ENCODE measurements at places on chromosomes 5 and 9.
A peak's percentile ranks its signal among the peaks of the same experiment; 100 is the strongest.

- DNase-seq, result peak; percentile 79
Observed at GRCh38 chr9:111959468-111960359, 63.1 kb downstream of the UGCG start.

DNA sequence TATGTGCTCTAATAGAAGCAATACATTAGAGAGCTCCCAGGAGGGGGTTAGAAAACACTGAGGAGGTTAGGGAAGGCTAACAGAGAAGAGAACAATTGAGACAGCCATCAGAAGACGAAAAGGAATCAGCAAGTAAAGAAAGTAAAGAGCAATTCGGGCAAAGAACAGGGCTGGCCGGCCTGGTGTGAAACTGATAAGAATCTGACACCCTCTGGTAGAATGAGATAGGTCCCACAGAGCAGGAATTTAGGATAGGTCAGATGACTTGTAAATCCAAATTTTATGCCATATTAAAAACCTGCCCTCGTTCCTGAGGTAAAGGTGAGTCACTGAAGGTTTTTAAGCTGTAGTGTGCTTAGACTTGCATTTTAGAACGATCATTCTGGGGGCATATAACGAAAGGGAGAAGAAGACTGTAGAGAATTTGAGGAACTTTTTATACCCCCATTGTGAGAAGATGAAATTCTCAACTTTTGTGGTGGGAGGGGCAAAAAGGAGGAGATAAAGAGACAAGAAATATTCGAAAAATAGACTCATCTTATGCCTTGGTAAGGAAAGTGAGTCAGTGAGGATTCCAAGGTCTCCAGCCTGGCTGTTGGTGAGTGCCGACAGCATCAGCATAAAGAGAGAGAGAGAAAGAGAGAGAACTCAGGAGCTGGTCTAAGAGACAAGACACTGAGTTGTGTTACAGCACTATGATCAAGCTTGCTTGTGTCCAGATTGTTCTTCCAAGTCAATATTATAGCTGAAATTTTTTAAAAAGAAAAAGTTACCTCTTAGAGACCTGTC lies 51.3 kb downstream of the TMEM167A start:
- DNase-seq, result no peak

DNA sequence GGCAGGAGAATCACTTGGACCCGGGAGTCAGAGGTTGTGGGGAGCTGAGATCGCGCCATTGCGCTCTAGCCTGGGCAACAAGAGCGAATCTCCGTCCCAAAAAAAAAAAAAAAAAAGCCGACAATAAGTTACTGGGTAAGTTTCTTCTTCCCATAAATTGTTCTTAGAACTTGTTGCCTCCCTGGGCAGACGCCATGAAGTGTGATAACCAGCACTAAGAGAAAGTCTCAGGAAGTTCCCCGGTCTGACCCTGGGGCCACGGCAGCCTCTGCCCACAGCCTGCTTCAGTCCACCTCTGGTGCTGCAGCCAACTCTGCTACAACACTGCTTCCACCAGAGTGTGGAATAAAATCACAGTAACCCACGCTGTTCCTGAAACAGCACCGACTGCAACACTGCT lies 19.1 kb downstream of the LPCAT1 start:
- DNase-seq, result no peak

DNA sequence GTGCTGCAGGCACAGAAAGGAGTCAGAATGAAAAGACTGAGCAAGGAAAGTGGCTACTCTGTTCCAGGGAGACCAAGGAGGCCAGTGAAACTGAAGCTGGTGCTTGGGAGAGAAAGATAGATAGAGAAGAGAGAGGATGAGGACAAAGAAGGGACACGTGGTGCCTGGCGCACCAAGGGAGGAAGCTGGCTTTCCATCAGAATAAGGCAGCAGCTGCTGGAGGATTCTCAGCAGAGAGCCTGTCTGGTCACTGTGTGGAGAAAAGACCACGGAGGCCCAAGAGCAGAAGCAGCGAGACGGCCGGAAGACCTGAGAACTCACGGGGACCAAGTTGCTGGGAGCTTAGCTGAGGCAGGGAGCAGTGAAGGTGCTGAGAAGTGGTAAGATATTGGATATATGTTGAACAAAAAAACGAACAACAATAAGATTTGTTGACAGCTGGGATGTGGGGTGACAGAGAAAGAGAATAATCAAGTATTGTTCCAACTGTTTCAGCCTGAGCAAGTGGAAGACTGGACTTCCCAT lies 116.1 kb downstream of the SEMA5A start:
- DNase-seq, result no peak

- DNase-seq, result no peak
Observed at GRCh38 chr5:177557041-177557647, 2.8 kb upstream of the FAM193B start.

- no peak for DNase-seq
Observed at GRCh38 chr9:77595426-77596095, 52.6 kb downstream of the GNA14 start.

DNA sequence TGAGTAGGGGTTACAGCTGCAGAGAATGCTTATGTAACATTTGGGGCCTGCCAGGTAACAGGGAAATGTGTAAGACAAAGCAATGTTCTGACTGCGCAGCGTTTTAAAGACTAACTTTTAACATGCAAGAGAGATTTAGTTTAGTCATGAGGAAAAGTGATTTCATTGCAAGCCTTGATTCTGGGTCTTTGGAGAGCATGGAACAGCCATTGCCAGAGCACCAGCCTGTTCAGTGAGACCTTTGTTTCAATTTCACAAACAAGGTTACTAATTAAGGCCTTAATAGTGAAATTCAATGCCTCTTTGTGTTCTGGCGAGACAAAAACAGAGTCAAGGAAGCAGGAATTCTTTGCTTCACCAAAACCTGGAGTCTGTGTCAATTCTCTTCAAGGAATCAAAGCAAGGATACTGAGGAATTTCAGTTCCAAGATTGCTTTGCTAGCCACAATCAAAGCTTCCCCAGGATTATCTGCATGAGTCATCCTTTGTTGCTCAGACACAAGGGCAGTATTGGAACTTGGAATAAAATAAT lies 14.4 kb downstream of the CKMT2 start:
- no peak for DNase-seq

DNA sequence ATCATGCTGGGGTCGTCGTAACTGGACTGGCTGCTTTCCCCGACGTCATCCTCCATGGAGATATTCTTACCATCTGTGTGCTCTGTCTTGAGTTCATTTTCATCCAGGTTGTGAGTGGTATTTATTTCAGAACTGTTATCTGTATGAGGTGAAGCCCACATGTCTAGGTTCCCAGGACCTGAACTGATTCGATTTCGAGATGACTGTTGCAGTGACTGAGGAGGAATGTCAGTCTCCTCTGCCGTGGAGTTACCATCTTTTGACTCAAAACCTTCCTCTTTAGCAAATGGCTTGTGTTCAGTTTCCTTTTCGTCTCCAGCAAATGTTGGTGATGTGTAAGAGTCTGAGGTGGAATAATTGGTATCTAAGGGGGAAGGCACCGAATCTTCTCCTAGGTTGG lies 55.2 kb upstream of the PCA3 start:
- DNase-seq, result no peak

GRCh38 chr5:68770551-68770950 lies 323.3 kb upstream of the SLC30A5 start:
- no peak for DNase-seq

DNA sequence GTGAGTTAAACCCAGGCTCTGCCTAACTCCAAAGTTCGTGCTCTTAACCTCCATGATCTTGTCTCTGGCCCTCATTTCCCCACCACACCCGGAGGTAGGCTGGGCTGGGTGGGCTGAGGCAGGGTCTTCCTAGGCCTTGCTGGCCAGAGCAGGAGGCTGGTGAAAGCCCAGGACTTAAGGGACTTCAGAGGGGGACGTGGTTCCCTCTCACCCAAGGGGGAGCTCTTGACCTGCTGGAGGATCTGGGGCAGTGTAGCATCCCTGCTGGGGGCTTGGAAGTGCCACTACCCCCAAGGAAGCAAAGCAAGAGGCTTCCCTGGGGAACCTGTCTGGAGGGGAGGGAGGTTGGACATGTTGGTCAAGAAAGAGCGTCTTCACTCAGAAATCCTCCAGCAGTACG lies 14.7 kb downstream of the PITX1 start:
- DNase-seq, result peak; percentile 41

GRCh38 chr5:39200081-39200480 lies 19.3 kb downstream of the FYB1 start:
- DNase-seq, result no peak

- peak; percentile 88 for DNase-seq
Observed at GRCh38 chr9:110255463-110256379, 586 bp downstream of the TXN start.

DNA sequence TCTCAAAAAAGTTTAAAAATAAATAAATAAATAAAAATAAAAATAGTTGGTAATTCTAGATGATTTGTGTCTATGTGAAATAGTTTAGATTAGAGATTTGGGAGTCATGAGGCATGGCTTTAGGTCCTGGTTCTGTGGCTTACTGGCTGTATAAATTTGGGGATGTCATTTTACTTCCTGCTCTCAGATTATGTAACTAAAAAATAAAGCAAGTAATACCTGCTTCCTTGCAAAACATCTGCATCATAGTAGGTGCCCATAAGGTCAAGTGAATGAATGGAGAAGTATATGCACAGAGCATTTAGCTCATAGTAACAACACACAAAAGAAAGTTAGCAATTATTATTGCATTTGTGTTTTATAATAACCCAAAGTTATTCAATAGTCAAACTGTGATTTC lies 287.7 kb upstream of the TLE4 start:
- no peak for DNase-seq

GRCh38 chr5:148708854-148709253 lies 54.5 kb upstream of the HTR4 start:
- DNase-seq, result no peak

- DNase-seq, result no peak
Observed at GRCh38 chr9:130751631-130752355, 58.2 kb downstream of the EXOSC2 start.

DNA sequence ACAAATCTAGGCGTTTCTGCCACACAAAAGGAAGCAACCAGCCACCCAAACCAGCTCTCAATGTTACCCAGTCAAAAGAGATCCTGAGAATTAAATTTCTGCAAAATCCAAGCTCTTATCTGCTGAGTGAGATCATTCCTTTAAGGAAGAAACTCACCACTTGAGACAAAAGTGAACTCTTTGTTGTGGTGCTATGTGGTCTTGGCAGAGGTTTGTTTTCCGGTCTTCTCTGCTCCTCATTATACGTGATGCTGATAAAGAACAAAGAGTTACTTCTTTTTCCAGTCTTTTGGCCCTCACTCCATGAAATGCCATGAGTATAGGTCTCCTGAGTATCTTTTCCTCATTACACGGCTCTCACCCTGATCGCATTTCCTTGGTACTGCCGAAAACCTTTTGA lies 82.1 kb downstream of the PRKACG start:
- DNase-seq, result no peak

- no peak for DNase-seq
Observed at GRCh38 chr9:68685770-68686169, 19.3 kb upstream of the PIP5K1B start.

GRCh38 chr5:154258531-154259217 lies 68.1 kb downstream of the GALNT10 start:
- no peak for DNase-seq

GRCh38 chr5:165448753-165449152 lies 1943.3 kb downstream of the MAT2B start:
- DNase-seq, result no peak

DNA sequence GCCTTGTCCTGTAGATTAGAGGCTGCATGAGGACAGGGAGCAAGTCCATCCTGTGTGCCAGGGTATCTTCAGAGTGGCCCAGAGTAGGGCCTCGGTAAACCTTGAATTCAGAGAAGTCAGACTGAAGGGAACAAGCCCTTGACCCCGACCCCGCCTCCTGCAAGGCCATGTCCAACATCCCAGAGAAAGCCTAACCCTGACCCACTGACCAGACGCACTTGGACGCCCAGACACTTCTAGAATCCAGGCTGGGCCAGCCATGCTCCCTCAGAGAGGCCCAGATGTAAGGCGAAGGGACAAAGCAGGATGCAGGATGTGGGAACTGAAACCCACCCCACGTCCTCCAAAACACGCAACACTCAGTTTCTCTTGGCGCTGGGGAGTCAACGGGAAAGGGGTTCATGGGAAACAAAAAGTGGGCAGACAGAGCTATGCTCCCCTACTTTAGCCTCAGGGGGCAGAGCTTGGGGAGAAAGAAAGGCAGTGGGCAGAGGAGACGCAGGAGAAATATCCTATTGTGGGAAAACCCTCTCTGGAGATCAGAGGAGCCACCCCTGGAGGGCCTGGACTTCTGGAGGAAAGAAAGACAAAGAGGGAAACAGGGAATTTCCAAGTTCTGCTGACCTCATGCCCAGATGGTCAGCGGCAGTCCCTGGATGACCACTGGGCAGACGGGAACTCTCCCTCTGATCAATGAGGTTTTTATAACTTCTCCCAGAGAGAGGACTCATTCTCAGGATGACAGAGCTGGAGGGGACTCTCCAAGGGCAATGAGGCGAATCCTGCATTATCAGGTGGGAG lies 13.0 kb downstream of the TNIP1 start:
- no peak for DNase-seq

DNA sequence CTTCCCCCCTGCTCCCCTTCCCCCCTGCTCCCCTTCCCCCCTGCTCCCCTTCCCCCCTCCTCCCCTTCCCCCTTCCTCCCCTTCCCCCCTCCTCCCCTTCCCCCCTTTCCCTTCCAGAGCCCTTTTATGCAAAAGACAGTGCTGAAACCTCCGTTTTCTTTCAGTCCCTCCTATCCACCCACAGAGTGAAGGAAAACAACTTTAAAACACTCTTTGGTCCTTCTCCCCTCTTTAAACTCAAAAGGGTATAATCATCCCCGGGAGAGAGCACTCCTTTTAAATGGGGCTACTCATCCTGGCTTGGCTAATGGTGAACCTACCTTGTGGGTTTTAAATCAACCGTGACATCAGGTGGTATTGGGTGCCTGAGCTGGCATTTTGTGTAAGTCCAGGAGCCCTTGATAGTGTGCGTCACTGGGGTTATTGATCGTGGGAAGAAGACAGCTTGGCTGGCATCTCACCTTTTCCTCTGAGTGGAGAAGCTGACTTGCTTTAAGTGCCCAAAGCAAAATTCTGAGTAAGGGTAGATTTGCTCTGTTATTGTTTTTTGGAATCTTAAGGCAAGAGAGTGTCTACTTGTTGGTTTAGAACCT lies 2.7 kb downstream of the LARP1 start:
- no peak for DNase-seq

DNA sequence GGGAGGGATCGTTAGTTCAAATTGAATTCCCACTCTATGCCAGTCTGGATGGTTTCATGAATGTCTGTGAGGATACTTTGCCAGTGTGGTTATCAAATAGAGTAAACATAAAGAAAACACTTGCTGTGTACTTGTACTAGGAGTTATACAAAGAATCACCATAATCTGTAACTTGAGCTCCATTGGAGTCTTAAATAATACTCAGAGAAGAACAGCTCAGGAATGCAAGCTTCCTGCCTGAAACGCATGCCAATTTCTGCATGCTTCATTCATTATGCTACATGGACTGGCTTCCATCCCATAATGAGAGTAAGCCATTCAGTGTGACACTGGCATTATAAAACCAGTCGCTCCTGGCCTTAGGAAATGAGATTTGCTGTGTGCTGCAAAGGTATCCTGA lies 351.4 kb downstream of the SEMA5A start:
- DNase-seq, result no peak

- no peak for DNase-seq
Observed at GRCh38 chr5:9173281-9174048, 372.4 kb downstream of the SEMA5A start.

- no peak for DNase-seq
Observed at GRCh38 chr5:107955321-107955720, 284.6 kb upstream of the EFNA5 start.

- DNase-seq, result no peak
Observed at GRCh38 chr9:73741316-73741715, 589.7 kb downstream of the ANXA1 start.

- DNase-seq, result no peak
Observed at GRCh38 chr9:81815781-81816180, 112.4 kb upstream of the SPATA31D4 start.

GRCh38 chr5:178461004-178461730 lies 129.0 kb downstream of the COL23A1 start:
- peak; percentile 84 for DNase-seq
